Progenitor cell of endocrine pancreas (in vitro differentiated cells): ENCODE measurements at places on chromosomes 5 and 9.
A peak's percentile ranks its signal among the peaks of the same experiment; 100 is the strongest.

- no peak for DNase-seq
These were observed 16.5 kb upstream of the IRX4 start for GRCh38 chr5:1899201-1899600.

DNA sequence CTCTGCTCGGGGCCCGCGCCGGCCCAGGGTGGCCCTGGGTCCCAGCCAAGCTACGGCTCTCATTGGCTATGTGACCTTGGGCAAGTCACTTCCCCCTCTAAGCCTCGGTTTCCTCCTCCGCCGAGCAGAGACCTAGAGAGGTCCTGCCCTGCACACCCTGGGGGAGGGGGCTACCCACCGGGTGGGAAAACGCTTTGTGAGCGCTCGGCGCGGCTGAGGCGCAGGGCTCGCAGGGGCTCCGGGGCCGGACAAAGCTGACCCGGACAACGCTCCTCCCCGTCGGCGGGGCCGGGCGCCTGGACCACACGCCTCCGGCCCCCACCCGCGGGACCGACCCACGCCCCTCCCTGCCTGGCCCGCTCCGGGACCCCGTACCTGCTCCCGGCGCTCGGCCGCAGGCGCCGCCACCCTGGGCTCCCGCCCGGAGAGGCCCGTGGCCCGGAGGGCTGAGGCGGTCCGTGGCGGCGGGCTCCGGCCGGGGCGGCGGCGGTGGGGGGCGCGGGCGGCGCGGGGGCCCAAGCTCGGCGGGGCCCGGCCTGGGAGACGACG, 85.7 kb upstream of the MELK start:
- peak; percentile 46 for DNase-seq

- DNase-seq = no peak
These were observed 4.8 kb upstream of the GPR150 start for GRCh38 chr5:95615164-95615467.

- no peak for DNase-seq
These were observed 56.1 kb downstream of the SHB start for GRCh38 chr9:38012767-38013450.

GRCh38 chr5:92922231-92922967, 658.6 kb downstream of the NR2F1-AS1 start:
- DNase-seq = no peak

GRCh38 chr5:169602535-169602934, 19.0 kb downstream of the SPDL1 start:
- no peak for DNase-seq

GRCh38 chr9:20658677-20659473, 25.2 kb upstream of the FOCAD start:
- DNase-seq = no peak

- no peak for DNase-seq
These were observed 151.6 kb upstream of the PHYKPL start for GRCh38 chr5:178383919-178384815.

DNA sequence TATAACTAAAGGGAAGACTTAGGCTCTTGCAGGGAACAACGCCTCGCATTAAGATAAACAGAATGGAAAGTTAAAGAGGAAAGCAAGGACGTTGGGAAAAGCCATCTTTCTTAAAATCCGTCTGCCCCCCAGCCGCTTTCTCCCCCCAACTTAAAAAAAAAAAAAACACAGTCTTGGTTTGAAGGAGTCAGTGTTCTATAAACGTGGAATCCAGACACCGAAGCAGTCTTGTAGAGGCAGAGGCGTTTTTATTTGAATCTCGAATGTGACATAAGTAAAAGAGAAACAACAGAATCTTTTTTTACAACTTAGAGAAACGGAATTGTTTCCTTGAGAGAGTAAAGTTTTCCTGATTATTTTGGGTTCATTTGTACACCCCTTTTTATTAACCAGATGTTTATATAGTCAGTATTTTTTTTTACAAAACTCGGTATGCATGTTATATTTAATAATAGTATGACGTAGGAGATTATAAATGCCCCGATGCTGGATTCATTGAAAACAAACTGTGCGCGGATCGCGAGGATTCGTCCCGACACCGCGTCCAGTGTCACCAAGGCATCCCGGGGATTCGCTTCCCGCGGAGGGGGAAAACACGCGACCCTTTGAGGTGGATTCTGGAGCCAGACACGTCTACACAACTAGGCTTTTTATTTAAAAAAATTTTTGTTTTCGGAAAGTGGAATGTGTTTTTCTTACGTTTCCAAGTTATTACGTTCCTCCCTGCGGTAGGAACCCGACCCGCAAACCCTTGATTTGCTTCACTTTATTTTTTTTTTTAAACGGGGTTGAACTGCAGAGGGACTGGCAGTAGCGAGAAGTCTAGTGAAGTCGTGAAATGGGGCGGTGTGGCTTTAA, 6.7 kb downstream of the PTCH1 start:
- DNase-seq = no peak

DNA sequence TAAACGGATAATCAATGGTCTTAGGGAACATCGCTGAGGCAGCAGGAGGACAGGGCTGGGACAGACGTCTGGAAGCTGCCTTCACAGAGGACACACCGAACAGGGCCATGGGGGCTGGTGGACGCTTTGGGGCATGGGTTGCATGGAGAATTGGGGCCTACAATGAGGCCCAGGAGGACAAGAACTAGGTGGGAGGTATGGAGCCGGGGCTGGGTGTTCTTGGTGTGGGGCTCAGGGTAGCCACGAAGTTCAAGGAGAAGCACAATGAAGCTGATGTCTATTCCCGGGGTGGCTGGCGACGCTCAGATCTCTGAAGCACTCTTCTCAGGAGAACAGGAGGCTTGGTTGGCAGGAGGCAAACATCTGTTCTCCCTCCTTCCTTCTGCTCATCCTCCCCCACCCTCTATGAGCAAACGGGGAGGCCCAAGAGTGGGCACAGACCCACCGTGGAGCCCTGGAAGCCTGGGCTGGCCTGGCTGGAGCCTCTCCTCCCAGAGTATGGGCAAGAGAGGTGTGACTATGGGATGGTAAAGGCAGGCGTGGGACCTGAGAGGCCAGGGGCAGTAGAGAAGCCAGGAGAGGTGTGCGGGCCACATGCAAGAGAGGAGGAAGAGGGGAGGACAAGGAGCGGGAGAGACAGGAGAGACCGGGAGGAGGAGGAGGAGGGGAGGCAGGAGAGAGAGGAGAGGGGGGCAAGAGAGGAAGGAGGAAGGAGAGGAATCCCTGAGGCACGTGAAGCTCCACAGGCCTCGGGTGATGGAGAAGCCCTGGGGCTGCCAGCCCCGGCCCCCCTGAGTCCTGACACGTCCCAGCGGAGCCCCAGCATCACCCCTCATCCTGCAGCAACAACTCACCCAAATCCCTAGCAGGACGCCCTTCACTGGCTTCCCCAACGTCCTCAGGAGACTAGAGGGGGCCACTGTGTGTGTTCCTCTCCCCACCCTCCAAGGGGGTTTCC, 159.1 kb downstream of the OLFM1 start:
- no peak for DNase-seq

DNA sequence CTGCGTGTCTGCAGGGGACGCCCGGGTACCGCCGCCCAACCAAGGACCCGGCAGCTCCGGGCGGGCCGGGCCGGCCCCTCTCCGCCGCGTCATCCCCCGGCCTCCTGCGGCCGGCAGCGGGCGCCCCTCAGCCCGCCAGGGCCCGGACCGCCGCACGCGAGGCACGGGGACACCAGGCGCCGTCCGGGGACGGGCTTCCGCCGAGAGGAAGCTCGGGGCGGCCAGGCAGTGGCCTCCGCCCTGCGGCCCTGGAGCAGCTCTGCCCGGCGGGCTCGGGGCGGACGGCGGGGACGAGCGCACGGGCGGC, 373 bp downstream of the FBXW5 start:
- peak; percentile 39 for DNase-seq

GRCh38 chr5:80656425-80656824, 1.6 kb upstream of the DHFR start:
- no peak for DNase-seq

- DNase-seq = no peak
These were observed 909.1 kb upstream of the DMAC1 start for GRCh38 chr9:8708728-8709127.

- no peak for DNase-seq
These were observed 220.7 kb upstream of the MSX2 start for GRCh38 chr5:174503461-174504265.

- DNase-seq = no peak
These were observed 266.7 kb downstream of the NSG2 start for GRCh38 chr5:174312270-174312617.

GRCh38 chr9:97793067-97793466, 60.0 kb upstream of the FOXE1 start:
- DNase-seq = no peak

DNA sequence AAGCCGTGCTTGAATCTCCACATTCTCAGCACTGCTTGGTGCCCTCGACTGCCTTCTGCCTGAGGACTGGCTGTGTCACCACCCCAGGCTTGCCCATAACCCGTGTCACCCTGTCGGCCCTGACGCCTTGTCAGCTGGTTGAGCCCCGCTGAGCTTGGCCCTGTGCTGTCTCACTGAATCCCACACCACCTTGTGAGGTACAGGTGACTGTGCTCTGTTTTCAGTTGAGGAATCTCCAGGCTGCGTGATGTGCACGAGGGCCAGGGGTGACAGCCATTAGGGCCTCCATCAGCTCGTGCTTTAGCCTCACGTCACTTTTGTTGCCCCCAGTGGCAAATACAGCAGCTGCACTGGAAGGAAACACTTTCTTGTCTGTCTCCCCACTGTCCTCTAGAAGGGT, 90.7 kb downstream of the CACNA1B start:
- no peak for DNase-seq

- DNase-seq = no peak
These were observed 57.9 kb downstream of the OSTF1 start for GRCh38 chr9:75146229-75146628.

GRCh38 chr9:108836781-108837180, 19.0 kb downstream of the ACTL7B start:
- DNase-seq = no peak

GRCh38 chr5:116002116-116002906, 30.0 kb upstream of the ARL14EPL start:
- no peak for DNase-seq

- DNase-seq = no peak
These were observed 20.8 kb upstream of the CXCL14 start for GRCh38 chr5:135599421-135600151.

GRCh38 chr9:136270173-136270705, 24.6 kb upstream of the QSOX2 start:
- no peak for DNase-seq

DNA sequence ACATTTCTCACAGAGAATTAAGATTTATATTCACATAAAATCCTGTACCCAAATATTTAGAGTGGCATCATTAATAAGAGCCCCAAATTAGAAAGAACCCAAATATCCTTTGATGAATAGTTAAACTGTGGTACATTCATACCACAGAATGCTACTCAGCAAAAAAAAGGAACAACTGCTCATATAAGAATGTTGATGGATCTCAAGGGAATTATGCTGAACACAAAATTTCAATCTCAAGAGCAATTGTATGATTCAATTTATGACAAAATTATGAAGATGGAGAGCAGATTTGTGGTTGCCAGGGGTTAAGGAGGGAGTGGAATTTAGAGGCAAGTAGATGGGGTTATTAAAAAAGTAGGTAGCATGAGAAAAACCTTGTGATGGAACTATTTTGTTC, 4.5 kb upstream of the PAIP1 start:
- no peak for DNase-seq

DNA sequence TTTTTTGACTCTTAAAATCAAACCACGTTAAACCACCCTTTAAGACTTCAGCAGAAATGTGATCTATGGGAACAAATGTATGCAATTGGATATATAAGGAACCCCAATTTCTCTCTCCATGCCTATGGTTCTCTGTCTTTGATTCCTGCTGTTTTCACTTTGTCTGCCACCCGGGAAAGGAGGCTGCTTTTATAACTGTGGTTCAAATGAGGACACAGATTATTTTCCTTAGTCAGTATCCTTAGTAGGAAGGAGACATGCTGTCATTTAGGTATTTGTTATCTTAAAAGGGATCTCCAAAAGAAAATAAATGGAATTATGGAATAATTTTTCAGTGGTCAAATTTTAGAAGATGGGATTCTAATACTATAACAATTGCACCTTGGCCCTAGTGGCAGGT, 176.1 kb upstream of the NREP start:
- DNase-seq = no peak

GRCh38 chr5:116727248-116727647, 152.6 kb upstream of the SEMA6A start:
- DNase-seq = no peak

DNA sequence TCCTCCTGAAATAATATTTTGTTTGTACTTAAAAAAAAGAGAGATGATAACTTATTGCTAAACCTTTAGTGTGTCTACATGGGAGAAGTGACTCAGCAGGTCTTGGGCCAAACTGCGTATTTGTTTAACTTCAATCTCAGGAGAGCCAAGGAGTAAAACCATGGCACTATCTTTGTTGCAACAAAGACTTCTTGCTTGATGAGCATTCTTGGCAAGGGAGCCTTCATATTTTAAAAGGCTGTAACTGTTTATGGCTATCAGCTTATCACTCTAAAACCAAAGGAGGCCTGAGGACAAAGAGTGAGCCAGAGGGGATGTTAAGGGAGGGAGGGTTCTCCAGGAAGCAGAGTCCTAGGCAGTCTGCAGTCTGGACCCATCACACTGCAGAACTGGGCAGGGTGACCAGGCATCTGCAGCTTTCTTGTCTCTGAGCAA, 216.2 kb upstream of the S1PR3 start:
- DNase-seq = no peak

DNA sequence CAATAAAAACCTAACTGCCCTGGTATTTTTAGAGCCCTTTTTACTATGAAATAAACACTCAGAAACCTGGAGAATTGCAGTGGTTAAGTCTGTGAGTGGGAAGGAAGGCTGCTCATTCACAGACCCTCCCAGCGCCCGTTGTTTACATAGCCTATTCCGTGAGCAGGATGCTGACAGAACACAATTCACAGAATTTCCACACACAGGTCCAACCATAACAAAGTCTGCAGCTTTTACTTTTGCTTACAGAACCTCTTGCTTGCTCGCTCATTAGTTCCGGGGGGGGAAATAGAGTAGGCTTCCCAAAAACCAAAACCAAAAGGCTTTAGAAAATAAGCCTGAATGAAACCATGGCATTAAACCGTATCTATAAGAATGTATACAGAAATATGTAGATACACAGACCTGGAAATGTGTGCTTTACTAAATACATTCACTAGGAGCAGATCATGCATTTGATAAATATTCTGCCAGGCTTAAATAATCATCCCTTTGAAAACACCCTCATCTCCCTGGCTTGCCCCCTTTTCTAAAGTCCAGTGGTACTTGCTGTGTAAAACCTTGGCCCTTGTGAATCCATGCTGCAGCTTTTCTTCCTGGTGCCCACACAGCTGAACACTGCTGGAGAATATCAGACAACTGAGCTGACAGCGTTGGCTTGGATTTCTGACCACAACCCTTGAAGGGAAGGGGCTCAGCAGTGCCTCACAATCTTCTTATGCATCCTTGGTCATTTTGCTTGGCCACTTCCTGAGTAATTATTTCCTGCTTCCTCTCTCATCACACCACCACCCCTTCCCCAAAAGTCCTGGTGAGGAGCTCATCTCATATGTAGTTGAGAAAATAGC, 128.0 kb downstream of the FANCC start:
- no peak for DNase-seq

- DNase-seq = no peak
These were observed 16.1 kb upstream of the TTLL11 start for GRCh38 chr9:122109035-122109813.
